ENCODE measurements at places on chromosomes 12 and 14. TPM values are rescaled to one million over a fixed set of nuclear protein-coding genes. Genes with fewer than 3 reads are reported as not detected.

Gene MANSC4
- 0.12 TPM for total RNA-seq

- DNase-seq = no peak
Observed at GRCh38 chr14:58639198-58639565, 1.4 kb downstream of the DACT1 start.

- no peak for DNase-seq
Observed at GRCh38 chr12:7129287-7129871, 690 bp upstream of the RBP5 start.

GRCh38 chr14:99561864-99562263 is 42.1 kb downstream of the CCDC85C start:
- DNase-seq = no peak

GRCh38 chr14:93073358-93073707 is 42.4 kb downstream of the ITPK1 start:
- DNase-seq = no peak

DNA sequence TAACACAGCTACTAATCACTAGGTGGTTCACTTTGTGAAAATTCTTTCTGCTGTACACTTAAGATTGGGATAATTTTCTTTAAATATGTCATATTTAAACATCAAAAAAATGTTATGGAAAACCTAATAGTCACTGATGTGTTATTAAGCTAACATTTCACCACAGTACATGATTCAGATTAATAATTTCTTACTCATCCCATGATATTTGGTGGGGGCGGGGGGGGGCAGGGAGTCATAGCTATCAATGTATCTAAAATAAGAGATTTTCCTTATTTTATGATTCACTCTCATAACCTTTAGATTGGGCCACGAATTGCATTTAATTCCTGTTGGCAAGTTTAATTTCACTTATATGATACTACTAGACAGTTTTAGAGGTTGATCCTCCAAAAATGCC is 88.8 kb downstream of the KCNH5 start:
- no peak for DNase-seq

- peak; percentile 76 for DNase-seq
Observed at GRCh38 chr12:52250048-52250990, 17.3 kb downstream of the KRT7 start.

DNA sequence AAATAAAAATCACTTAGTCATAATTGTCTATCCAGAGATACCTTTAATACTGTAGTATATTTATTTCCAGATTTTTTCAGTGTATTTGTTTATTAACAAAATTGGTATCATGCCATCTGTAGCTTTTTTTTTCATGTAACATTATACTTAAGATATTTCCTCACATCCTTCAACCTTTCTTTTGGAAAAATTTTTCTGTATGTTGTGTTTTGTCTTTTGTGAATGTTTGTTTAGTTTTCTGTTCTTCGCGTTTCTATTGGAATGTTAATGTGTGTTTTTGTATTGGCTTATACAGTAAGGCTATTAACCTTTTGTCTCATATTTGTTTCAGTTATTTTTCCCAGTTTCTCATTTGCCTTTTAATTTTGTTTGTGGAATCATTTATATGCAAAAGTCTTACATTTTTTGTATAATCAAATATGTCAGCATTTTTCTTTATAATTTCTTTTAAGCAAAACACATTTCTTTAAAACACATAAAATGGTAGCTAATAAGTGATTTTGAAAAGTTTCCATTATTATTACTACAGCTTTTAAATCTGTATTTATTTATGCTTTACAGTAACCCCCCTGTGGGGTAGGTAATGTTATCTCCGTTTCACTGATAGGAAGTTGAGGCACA is 433.7 kb downstream of the RAD51B start:
- no peak for DNase-seq

Gene RPGRIP1
- 3.4 TPM for total RNA-seq

Gene TAS2R46
- 1.9 TPM for total RNA-seq

Gene ZFHX2
- total RNA-seq = 0.90 TPM

GRCh38 chr12:94500831-94501567 is 41.3 kb upstream of the CEP83 start:
- DNase-seq = no peak

DNA sequence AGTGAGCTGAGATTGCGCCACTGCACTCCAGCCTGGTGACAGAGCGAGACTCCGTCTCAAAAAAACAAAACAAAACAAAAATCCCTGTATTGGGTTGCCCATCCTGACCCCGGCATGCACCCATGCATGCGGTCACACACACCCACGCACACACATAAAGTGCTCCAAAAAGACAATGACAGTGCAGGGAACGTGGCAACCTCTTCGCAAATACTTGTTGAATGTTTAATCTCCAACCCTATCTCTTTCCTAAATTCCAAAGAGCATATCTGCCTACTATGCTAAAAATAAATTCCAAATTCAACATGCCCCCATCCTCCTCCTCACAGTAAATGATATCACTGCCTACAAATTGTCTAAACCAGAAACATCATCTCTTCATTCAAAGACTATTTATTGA is 13.5 kb downstream of the SLC7A7 start:
- no peak for DNase-seq

DNA sequence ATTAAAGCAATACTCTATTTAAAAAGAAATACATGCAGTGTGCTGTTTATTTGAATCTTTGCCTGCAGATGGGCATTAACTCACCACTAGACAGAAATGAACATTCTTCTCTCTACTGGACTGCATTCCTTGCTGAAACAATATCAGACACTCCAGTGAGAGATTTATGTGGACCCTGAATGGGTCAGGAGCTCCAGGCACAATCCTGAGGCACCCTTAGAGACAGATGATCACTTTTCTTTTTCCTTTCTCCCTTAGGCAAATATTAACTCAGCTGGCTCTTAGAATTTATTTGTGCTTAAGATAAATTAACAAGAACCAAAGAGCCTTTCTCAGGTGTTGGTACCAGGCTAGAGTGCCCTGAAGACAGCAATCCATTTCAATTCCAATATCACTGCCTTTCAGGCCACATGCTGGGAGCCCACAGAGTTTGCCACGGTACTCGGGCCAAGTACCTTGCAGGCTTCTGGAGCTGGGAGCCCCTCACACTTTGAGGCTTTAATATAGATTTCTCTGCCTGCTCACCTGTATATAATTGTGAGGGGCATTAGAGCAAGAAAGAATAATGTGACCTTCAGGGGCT is 173.0 kb downstream of the EMP1 start:
- peak; percentile 15 for DNase-seq

- no peak for DNase-seq
Observed at GRCh38 chr14:58560208-58560607, 77.6 kb upstream of the DACT1 start.

- DNase-seq = no peak
Observed at GRCh38 chr14:96501217-96501739, 904 bp upstream of the PAPOLA start.

DNA sequence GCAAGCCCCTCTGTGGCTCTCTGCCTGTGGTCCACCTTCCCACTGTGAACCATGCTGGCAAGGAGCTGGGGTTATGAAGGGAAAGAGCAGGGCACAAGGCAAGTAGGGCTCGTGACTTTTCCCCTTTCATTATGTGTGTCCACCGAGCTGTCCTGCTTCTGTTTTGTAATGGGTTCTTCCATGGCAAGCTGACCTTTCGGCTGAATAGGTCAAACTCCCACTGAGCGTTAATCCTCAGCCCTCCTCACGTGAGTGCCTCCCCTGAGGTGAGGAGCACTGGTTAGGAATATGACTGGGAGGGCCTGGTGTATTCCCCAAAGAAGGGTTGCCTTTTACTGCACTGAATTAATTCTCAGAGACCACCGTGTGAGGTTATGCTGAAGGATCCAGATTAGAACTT is 424.3 kb downstream of the NPAS3 start:
- peak; percentile 86 for DNase-seq

Gene GLS2
- total RNA-seq = 2.9 TPM

Gene BICDL1
- 2.5 TPM for total RNA-seq

DNA sequence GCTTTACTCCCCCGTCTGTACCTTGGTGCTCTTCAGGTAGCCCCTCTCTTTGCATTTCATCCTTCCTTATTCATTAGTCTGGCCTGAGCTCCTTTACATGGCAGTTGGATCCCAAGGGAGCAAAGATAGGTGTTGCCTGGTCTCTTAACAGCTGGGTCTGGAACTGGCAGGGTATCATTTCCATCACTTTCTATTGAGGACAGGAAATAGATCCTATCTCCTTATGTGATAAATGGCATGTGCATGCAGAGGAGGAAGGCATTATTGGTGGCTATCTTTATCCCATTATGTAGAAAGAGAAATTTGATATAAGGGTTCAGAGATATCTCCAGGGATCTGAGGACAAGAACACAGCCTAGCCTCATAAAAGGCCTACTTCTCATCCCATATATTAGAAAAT is 54.6 kb upstream of the OAS1 start:
- no peak for DNase-seq

DNA sequence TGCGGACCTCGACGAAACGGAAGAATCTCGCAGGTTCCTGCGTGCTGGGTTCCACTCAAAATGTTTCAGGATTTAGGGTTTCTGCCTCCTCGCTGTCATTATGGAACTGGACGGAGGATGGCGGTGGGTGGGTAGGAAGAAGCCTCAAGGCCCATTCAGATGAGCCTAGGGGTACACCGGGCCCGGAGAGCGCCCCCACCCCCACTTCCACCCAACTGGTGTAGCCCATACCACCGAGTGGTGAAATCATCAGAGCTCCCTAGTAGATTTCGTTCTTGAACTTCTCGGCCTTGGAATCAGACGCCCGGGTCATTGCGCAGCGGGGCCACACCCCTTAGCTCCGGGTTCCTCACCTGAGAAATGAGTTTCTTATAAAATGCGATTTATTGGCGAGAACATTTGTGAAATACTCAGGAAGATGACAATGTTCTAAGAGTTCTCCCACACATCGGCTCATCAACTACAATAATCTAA is 13.3 kb upstream of the TBX3 start:
- no peak for DNase-seq

DNA sequence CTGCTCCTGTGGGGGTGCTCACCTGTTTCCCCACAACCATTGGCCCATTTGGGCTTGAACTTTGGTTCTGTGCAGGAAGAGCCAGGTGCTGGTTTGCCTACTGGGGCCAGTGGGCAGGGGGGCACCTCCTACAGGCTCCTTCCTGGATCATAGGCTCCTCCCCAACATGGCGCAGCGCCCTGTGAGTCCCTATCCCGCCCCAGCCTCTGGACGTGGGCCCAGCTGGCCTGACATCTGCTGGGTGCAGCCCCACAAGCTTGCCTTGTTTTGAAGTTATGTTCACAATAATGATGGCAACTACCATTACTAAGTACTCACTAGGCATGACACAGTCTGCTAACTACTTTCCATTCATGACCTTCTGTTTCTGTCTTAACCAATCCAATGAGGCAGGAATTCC is 147.8 kb downstream of the RBM19 start:
- DNase-seq = no peak

Gene C1R
- 8.8 TPM for total RNA-seq

- no peak for DNase-seq
Observed at GRCh38 chr12:79859646-79860045, 75.3 kb downstream of the PPP1R12A start.

GRCh38 chr14:96958057-96958456 is 160.9 kb downstream of the VRK1 start:
- no peak for DNase-seq

DNA sequence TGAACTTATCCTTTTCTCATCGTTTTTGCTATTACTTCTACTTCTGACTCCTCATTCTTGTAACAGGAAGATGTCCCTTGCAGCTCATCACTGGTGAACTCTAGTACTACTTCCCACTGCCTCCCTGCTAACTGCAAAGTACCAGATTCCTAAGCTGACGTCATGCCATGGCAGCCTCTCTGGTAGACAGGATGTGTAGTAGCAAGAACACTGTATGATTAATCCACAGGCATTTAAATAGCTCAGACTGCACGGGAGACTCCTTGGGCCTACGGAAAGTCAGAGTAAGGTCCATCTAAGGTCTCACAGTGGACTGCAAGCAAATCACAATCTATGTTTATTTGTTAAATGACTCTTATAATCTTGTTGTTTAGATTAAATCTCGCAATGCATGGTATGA is 43.5 kb downstream of the DNAI7 start:
- peak; percentile 4 for DNase-seq

DNA sequence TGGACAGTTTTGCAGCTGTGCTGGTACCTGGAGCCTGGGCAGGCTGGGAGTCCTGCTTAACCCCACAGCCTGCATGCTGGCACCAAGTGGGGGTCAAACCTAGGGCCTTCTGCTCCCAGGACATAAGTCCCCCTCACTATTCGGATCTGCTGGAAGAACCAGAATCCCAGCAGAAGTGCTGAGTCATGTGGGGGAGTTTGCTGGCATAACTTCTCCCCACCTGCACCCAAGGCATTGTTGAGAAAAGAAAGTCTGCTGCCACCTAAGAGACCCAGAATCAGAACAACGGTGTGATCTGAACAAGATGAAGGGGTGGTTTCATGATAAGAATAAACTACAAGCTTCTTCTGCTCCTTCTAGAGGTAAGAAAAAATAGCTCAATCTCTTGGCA is 102.7 kb downstream of the RBM19 start:
- DNase-seq = no peak

- no peak for DNase-seq
Observed at GRCh38 chr12:48991247-48992050, 7.7 kb downstream of the DDN start.

- DNase-seq = no peak
Observed at GRCh38 chr14:49250109-49250508, 336.1 kb downstream of the RPS29 start.

DNA sequence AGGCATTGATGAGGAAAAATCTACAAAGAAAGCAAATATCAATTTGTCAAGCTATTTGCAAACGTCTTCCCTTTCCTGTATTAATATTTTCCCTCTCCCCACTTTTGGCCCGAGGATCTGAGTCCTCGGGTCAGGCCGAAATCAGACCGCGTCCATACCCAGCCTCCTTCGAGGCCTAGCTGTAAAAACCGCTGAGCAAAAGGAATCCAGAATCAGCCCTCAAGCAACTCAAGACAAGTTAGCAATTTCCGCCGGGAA is 353 bp upstream of the MAPK1IP1L start:
- no peak for DNase-seq

Gene NKX2-1
- total RNA-seq = not detected

- DNase-seq = no peak
Observed at GRCh38 chr14:92696366-92696765, 52.1 kb downstream of the LGMN start.

DNA sequence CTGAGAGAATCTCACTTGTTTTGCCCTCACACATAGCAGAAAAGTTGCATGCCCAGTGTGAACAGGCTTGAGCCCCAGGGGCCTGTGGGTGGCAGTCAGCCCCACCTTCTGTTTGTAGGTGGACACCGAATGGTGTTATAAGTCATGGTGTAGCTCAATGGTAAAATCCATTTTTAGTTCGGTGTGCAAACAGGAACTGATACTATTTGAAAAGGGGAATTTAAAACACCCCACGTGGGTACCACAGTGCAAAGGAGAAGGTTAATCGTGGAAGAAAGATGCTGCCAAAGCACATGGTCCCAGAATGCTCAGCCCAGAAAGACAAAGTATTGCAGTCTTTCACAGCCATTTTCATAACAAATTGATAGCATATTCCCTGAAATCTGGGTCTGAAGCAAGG is 71.8 kb upstream of the GZMB start:
- DNase-seq = no peak

DNA sequence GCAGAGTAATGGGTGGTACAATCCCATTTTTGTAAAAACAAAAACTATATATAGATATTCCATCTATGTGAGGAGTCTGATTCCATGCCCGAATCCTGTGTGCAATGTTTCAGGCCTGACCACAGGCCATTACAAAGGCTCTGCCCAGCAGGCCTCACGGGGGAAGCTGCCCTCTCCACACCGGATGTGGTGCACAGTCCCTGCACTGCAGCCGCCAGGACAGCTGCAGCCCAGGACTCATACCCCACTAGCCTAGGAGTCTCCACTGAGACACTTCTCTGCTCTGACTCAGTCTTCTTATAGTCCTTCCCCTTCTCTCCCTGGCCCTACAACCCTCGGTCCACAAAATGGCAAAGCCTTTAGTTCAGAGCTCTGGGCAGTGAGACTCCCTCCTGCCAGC is 190.4 kb downstream of the PPM1H start:
- no peak for DNase-seq

Measured in neural progenitor cell (in vitro differentiated cells).